ENCODE measurements at places on chromosomes 5 and 9.

GRCh38 chr5:10317825-10318682 lies 10.4 kb upstream of the CMBL start:
- no peak for DNase-seq

DNA sequence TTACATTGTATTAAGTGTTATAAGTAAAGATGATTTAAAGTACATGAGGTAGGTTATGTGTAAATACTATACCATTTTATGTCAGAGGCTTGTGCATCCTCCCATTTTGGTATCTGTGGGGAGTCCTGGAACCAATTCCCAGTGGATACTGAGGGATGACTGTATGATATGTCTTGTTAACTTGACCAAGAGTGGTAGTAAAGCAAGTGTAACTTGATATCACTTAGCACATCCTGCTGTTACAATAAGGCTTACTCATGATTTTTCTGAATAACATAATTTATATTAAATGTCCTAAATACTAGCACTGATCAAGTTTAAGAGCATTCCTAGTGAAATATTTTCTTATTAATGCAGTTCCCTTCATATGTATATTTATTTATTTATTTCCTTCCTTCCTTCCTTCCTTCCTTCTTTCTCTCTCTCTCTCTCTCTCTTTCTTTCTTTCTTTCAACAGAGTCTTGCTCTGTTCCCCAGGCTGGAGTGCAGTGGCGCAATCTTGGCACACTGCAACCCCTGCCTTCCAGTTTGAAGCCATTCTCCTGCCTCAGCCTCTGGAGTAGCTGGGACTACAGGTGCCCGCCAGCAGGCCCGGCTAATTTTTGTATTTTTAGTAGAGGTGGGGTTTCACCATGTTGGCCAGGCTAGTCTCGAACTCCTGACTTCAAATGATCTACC lies 7.5 kb downstream of the NDFIP1 start:
- DNase-seq, result no peak

DNA sequence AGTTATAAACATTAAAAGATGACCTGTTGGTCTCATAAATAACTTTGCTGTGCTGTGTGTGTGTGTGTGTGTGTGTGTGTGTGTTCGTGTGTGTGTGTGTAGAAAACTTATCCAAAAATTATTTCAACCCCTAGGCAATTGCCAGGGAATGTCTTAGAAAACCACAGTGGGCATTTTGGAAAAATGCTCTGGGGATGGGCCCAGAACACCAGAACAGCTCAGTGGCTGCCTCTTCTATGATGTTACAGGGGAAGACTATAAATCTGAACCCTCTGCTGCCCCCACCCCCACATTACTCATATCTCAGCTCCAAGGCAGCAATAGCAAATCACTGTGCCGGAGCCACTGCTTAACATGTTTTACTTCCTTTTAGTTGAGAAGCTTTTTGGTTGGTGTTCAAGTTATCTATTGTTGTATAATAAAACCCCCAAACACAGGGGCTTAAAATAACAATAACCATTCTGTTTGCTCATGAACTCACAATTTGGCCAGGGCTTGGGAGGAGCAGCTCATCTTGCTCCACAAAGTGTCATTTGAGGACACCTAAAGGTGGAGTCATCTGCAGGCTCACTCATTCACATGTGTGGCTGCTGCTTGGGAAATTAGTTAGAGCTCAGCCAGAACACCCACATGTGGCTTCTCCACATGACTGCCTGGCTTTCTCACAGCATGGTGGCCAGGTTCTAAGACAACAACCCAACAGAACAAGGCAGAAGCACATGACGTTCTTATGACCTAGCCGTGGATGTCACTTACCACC lies 40.4 kb downstream of the ACTBL2 start:
- no peak for DNase-seq

DNA sequence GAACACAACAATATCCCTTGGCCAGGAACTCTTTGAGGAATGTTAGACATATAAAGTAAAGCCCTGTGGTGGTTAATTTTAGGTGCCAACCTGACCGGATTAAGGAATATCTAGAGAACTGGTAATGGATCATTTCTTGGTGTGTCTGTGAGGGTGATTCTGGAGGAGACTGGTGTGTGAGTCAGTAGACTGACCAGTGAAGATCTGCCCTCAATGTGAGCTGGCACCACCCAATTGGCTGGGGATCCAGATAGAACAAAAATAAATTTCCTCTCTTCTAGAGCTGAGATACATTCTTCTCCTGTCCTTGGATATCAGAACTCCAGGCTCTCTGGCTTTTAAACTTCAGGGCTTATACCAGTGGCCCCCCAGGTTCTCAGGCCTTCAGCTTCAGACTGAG lies 56.2 kb upstream of the TNPO1 start:
- no peak for DNase-seq

DNA sequence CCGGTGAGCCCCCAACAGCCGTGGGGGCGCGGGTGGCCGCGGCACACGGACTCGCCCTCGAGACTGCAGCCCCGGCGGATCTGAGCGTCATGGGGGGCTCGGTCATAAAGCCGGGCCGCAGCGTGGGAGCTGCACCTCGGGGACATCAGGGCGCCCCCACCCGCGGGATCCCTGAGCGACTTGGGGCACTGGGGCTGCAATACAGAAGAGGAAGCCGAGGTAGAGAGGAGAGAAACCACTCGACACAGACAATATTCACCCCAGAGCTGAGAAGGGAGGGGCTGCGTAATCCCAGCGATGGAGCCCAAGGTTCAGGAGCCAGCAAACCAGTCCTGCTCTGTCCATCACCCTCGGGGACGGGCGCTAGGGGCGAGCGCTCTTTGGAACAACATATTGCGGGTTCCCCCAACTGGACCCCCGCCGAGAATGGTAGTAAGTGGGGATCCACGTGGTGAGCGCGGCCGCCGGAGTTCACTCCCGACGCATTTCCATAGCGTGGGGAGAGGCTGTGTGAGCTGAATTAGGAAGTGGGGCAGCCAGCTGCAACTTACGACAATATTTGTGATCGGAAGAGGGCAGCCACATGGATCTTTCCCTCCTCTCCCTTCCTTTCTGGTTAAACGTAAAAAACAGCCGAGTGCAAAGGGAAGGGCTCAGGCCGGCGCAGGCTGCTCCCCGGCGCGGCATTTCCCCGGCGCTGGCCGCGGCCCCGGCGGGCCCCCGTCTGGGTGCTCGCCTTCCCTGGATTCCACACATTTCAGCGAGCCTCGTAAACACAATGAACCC lies 9.9 kb downstream of the PTCH1 start:
- peak; percentile 39 for DNase-seq

GRCh38 chr9:72322259-72322658 lies 42.7 kb downstream of the ZFAND5 start:
- no peak for DNase-seq

GRCh38 chr5:8360012-8360411 lies 491.1 kb downstream of the MTRR start:
- no peak for DNase-seq

- peak; percentile 35 for DNase-seq
These were observed 147.8 kb downstream of the TMEM38B start for GRCh38 chr9:105842023-105842644.

DNA sequence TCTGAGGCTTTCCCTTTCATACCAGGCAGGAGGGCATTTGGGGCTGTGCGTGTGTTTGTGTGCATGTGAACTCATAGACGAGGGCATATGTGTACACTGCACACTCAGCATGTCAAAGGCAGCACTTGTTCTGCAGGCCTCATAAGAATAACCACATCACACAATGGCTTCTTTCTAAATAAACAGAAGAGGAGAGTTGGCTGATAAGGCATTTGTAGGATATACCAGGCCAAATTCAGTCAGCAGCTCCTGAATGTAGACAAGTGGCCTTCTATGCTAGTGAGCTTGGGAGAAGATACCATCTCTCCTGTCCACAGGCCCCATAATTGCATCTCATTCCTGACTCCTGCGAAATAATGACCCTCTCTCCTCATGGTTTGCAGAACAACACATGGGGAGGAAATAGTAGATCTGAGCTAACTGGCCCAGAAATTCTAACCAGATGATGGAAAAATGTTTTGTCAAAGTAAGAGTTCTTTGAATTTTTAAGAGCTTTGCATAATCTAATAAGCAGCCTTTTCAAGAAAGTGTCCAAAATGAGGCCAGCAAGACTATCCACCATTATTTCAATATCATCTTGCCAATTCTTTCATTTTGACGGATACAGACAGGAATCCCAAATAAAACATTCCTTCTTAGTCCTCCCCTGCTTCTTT lies 60.5 kb upstream of the GAS1 start:
- no peak for DNase-seq

GRCh38 chr5:159854916-159855315 lies 61.4 kb upstream of the ADRA1B start:
- no peak for DNase-seq

DNA sequence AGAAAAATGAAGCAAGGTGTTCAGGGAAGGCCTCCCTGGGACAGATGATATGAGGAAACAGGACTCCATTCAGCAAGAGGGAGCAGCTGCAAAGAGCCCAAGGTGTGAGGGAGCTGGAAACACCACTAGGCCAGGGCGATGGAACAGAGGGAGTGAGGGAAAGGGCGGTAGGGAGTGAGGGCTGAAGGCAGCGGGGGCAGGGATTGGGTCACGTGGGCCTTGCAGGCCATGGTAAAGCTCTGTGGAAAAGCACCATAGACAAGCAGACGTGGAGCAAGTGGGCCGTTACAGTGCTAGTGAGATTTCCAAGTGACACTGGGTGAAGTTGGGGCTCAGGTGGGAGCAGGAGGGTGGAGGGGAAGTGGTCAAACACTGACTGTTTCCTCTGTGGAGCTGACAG lies 10.8 kb upstream of the PRRC1 start:
- DNase-seq, result no peak

- no peak for DNase-seq
These were observed 49.1 kb downstream of the DOCK2 start for GRCh38 chr5:169686137-169686536.

GRCh38 chr9:131296460-131296859 lies 6.9 kb downstream of the PLPP7 start:
- no peak for DNase-seq

DNA sequence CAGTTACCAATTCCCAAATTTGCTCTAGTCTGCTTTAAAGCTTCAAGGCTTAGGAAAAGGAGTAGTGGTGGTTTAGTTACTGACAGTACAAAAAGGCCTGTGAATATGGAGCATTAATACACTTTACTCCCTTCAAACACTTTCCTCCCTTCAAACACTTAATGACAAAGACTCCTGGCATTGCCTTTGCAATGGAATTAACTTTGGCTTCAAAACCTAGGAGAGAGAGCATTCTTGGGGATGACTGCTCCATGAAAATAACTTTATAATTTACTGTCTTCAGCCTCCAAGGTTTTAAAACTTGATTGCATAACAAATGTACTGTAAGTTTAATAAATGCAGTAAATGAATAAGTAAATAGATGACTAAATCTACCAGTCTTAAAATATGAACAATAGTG lies 185.6 kb downstream of the TRPM3 start:
- no peak for DNase-seq

GRCh38 chr9:111036429-111036789 lies 1.9 kb downstream of the LPAR1 start:
- no peak for DNase-seq

DNA sequence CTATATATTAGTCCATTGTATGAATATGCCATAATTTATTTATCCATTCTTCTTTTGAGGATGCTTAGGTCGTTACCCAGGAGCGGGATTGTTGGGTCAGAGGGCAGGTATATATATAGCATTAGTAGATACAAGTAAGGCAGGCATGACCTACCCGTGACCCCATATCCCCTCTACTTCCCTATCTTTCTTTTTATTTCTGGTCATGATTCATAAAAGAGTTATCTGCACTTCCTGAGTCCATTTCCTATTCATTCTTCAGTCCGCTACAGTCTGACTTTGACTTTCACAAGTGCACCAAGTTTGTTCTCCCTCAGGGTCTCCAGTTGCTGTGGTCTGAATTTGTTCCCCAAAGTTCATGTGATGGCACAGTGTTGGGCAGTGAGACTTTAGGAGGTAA lies 6.9 kb downstream of the RHOBTB3 start:
- DNase-seq, result no peak

- DNase-seq, result no peak
These were observed 150.4 kb upstream of the PCSK5 start for GRCh38 chr9:75739884-75740611.

DNA sequence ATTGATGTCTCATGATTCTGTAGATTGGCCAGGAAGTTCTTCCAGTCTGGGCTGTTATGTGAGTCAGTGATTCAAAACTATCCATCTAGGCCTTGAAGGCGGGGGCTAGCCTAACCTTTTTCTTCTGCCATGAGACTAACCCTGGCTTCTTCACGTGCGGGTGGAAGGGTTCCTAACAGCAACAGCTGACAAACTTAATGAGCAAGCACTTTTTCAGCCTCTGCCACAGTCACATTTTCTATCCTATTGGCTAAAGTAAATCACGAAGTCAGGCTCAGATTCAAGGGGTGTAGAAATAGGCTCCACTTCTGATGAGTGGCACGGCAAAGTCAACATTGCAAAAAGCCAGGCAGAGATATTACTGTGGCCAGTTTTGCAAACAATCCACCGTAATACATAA lies 68.4 kb downstream of the STK32A start:
- no peak for DNase-seq

- no peak for DNase-seq
These were observed 26.3 kb upstream of the SHOC1 start for GRCh38 chr9:111821006-111821528.

DNA sequence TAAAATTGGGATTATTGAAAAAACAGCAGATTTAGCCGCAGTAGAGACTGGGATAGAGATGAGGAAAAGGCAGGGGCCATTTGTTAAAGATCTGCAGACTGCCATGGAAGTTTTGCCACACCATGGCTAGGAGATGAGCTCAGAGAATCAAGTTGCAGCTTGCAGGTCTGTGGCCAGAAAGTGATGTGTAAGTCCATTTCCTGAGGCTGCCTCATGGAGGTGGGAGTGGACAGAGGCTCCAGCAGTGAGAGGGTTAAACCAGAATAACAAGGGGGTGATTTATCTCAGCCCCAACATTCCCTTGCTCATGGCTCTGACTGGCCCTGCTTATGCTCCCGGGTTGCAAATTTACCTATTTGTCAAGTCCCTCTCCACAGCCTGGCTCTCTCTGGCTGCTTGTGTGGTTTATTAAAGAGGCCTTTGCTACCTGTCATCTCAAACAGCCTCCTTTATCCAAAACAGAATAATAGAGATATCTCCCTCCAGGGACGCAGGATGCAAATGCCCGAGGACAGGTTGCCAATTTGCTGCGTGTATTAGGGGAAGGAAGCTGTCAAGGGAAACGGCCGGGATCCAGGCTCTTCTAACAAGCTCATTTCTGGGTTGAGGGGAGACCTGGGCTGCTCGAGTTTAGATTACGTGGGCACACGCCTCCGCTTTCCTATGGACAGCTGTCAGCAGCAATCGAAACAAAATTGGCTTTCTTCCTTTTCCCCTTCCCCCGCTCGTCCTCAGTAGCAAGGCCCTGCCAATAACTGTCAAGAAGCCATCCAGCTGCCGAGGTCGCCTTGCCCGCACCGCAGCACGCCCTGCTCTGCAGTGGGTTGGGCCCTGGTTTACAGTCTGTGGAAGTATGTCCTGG lies 72.8 kb upstream of the PITX1 start:
- no peak for DNase-seq

DNA sequence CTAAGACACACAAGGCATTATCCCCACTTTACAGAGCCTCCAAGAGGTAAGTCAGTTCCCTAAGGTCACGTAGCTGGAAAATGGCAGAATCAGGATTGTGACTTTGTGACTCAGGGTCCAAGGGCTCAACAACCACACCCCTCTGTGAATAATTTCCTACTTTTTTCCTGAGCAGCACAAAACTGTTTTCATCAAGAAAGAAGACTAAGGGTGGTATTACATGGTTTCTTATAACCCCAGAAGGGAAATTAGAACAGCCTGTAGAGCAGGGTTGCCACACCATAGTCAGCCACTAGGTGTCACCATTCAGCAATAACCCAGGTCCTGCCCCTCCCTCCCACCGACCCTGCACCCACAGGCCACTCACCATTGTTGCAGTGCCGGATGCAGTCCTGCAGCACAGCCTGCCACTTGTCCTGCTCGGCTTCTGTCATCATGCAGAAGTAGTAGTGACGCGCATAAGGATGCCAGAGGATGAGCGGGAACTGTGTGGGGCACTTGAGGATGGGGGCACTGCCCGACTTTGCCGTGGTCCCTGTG lies 72.1 kb downstream of the LRSAM1 start:
- DNase-seq, result peak; percentile 26

All from CD4-positive, alpha-beta T cell treated with Interleukin-10 for 1 hour (primary cell).